Fibroblast of skin of abdomen (primary cell): ENCODE measurements at places on chromosomes 12 and 14.

DNA sequence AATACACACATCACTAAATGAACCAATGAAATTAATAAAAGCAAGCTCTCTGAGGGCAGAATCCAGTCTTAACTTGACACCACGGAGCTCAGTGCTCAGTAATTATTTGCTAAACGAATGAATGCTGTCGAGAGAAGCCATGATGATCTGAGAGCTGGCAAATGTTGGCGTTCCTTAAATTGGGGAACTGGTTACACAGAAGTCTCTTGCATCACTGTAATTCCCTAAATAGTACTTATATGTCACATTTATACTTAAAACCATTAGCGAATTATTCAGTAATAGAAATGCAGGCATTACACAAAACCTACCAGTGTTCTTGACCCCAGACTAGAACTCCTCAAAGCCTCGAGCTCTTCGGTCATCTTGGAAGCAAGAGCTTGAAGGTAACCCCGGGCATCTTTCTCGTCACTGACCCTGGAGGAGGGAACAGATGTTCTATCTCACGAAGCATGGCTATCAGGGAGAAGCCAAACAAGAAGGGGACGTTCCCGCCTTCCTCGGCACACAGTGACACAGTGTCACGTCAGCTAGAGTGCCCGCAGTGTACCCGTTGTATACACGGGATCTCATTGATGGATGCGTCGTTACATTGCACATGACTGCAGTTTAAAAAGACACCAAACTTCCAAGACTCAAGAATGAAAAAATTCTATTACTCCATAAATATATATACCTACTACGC is 43.6 kb downstream of the AMN start:
- DNase-seq, result no peak

DNA sequence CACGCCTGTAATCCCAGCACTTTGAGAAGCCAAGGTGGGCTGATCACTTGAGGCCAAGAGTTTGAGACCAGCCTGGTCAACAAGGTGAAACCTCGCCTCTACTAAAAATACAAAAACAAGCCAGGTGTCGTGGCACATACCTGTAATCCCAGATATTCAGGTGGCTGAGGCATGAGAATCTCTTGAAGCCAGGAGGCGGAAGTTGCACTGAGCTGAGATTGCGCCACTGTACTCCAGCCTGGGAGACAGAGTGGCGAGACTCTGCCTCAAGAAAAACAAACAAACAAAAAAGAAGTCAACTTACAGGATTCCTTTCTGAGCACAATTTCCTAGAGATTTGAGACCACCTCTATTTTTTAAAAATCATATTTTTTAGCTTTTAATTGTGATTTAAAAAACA is 45.3 kb downstream of the DGLUCY start:
- no peak for DNase-seq

DNA sequence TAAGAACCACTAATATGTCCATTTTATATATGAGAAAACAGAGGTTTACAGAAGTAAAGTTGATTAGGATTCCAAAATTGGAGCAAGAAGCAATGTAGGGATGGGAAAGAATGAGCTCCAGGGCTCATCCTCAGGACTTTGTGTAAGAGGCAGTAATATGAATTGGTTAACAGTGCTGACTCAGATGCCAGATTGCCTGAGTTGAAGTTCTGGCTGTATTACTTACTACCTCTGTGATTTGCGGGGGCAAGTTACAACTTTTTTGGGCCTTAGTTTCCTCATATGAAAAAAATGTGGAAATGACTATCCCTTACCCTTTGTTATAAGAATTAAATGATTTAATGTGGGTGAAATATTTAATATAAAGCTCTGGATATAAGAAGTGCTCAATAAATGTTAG is 35.1 kb upstream of the PPP2R5E start:
- DNase-seq, result no peak

DNA sequence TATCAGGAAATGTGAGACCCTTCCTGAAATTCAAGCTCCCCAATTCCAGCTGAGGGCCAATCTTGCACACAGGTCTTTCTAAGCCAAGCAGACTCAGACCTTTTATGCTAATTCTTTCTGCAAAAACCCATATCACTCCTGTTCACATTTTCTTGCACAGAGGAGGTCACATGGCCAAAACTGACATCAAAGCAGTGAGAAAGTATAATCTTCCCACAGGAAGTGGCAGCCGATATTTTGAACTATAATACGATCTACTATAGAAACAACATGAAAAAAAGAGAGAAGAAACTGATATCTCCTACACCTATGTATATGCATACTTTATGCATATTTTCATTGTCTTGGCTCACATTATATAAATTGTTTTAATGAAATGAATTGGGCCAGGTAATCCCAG is 132.9 kb upstream of the SSTR1 start:
- DNase-seq, result no peak

- no peak for DNase-seq
These were observed 116.5 kb downstream of the KIF26A start for GRCh38 chr14:104254735-104255400.

DNA sequence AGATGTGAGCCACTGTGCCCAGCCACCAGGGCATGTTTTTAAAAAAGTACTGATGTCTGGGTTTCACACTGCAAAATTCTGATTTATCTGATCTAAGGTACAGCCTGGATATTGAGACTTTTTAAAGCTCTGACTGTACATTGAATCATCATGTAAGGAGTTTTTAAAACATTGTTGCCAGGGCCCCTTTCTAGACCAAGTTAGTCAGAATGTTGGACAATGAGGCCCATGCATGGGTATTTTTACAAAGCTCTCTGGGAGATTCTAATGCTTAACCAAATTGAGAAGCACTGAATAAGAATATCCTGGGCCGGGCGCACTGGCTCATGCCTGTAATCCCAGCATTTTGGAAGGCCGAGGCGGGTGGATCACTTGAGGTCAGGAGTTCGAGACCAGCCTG is 16.7 kb downstream of the TMEM19 start:
- DNase-seq, result no peak

DNA sequence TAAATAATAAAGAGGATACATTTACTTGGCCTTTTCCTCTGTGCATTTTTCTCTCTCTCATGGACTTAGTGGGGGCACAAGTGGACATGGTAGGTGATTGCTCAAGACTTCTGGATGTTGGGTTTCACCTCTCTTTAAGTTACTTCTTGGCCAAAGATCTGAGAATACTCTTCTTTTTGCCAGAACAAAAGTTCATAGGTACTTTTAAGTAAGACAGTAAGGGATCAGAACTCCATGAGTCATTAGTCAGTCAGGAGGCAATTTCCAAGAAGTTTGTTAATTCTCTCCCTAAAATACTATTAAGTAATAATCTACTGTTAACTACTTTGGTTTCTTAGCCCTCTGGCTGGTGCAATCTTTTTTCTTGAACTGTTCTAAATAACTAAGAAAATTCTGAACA is 84.2 kb downstream of the GRIP1 start:
- DNase-seq, result peak; percentile 40

GRCh38 chr12:15393037-15393436 is 70.7 kb downstream of the PTPRO start:
- DNase-seq, result no peak

DNA sequence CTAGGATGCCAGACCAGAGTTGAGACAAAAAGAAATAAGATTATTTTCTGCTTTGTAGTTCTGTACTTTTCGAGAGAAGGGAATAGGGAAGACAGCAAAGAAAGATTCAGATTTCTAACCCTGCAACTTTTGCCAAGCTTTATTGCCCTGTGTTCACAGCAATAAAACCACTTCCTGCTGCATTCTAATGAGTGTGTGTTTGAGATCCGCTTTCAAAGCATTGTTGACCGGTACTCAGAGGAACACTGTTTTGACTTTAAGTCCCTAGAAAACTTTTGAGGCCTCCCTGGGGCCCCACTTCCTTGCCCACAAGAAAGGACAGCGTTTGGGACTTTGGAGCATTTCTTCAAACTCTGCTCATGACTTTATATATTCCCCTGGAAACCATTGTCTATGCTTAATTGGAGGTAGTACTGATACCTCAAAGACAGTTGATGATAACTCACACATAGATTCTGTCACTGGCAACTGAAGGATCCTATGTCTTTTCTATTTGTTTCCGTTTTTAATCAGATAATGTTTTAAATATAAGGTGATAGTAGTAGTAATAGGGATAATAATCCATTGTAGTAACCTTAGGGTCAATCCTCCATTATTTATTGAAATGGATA is 1.3 kb downstream of the RNASE6 start:
- DNase-seq, result no peak

DNA sequence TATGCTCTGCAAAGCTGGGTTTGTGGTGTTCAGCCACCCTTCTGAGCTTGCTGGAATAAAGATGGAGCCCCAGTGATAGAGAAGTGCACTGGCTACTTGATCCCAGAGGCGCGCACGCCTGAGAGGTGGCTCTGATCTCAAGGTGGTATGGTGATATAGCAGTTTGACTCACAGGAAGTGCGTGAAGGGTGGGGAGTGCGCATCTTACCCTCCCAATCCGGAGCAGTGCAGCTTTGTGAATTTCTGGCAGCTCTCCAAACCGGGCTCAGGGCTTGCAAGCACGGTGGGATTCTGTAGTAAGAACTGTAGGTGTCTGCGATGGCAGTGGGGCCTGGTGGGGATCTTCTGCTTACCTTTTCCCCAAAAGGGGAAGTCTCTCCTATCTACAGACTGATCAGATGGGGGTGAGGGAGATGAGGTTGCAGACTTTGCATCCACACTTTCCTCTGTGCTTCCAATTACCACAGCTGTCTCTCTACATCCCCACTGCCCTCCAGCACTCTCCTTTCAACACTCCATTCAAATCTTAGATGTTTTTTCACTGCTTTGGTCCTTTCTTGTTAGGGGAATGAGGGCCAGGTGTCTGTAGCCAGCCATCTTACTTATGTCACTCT is 197.4 kb upstream of the SLC38A2 start:
- no peak for DNase-seq

DNA sequence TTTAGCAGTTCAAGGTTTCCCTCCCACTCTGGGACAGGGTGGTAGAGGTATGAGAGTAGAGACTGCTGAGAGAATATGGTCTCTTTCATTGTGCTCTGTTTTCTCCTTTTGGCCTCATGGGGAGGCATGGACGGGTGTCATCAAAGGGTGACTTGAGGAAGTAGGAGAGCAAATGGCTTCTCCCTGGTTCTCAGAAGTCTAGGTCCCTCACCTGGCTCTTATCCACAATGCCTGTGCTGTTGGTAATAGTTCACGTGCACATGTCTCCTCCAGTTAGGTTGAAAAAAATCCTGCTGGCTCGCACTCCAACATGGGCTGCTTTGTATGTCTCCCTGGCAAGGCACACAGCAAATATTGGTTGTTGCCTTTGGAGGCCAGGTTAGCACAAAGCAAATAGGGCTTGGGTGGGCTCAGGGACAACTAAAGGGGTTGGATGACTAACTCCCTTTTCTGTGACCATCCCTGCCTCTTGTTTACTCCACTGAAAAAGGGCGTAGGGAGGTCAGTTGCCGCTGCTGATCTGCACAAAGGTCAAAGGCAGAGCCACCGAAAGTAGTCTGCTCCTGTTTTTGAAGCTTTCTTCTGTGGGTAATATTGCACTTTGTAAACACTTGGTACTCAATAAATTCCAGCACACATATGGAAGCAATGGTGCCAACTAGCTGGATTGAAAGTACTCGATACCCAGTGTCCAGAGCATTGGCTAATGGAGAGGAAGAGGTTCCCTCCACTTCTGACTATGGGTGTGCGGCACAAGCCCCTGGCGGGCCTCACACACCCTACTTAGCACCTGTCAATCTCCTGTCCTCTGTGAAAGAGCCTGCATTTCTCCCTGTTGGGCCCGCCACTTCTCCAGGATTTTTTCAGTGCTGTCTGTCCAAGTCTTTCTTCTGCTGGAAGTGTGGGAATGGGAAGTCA is 121.8 kb downstream of the SLC38A6 start:
- no peak for DNase-seq

GRCh38 chr12:127648321-127648720 is 618.6 kb upstream of the TMEM132C start:
- peak; percentile 79 for DNase-seq

- peak; percentile 34 for DNase-seq
These were observed 84.6 kb upstream of the NAV3 start for GRCh38 chr12:77746096-77746495.

GRCh38 chr12:13165617-13166041 is 30.9 kb upstream of the EMP1 start:
- DNase-seq, result peak; percentile 42

- DNase-seq, result no peak
These were observed 22.9 kb downstream of the HIP1R start for GRCh38 chr12:122858171-122858570.

GRCh38 chr12:52027085-52027843 is 20.5 kb downstream of the TAMALIN start:
- no peak for DNase-seq

GRCh38 chr12:128783129-128783574 is 40.6 kb downstream of the SLC15A4 start:
- peak; percentile 22 for DNase-seq

DNA sequence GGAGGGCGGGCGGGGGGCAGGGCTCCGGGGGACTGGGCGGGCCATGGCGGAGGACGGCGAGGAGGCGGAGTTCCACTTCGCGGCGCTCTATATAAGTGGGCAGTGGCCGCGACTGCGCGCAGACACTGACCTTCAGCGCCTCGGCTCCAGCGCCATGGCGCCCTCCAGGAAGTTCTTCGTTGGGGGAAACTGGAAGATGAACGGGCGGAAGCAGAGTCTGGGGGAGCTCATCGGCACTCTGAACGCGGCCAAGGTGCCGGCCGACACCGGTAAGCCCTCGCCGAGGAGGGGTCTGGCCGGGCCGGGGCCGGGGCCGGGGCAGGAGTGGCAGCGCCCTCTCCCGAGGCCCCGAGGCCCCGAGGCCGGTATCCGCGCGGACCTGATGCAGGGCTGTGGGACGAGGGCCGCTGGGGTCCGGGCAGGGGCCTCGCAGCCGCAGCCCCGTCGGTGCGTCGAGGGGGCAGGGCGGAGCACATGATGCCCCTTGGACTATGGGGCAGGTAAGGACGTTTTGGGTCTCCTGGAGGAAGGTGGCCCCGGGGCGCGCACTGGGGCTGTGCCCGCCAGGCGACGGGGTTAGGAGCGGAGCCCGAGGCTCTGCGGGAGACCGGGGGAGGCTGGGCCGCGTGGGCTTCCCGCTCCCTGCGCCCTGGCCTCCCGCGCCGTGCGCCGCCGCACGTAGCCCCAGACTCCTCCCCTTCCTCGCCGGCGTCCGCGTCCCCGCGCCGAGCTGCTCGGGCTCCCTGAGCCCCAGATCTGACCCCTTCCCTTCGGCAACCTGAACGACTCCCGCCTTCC is at the start of gene TPI1:
TSS of gene TPI1 (plus strand) at position 119 of the 798 bp plus-strand sequence. CDS start at position 155, 36 bp downstream.
- DNase-seq, result peak; percentile 80

DNA sequence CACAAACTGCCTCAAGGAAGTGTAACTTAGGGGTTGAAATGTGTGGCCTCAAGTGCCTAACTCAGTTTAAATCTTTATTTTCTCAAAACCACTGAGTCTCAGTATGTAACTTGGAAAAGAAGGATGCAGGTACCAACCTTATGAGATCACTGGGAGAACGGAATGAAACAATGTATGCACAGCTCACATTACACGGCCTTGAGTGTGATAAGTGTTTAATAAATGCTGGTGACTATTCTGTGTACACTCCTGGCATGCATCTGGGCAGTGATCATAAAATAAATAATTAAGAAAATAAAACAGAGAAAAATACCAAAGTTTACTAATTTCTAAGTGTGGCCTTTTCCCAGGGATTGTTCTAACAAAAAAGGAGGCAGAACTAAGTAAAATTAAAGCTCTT is 974.5 kb upstream of the FLRT2 start:
- no peak for DNase-seq
